ENCODE measurements at places on chromosomes 11 and 22.

DNA sequence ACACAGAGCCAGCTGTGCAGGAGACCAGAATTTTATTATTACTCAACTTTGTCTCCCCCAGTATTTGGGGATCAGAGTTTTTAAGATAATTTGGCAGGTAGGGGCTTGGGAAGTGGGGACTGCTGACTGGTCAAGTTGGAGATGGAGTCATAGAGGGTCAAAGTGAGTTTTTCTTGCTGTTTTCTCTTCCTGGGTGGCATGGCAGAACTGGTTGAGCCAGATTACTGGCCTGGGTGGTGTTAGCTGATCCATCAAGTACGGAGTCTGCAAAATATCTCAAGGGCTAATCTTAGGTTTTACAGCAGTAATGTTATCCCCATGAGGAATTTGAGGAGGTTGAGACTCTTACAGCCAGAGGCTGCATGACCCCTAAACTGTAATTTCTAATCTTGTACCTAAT is 153.5 kb downstream of the OR4C45 start:
- no peak for DNase-seq

DNA sequence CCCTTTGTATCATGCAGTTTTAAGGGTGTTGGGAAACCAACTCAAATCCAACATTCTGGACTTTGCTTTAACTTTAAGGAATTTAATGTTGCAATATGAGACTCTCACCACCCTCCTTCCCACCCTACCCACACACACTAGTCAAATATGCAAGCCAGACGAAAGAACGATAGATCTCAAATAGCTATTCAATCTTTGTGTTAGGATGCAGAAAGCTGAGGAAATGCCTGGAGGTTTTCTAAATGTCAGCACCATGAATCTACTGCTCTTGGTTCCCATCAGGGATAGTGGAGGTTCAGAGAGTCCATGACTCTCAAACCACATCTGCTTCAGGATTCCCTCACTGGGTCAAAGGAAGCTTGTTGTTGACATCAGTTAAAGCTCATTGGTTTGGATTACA is 33.7 kb downstream of the EXPH5 start:
- no peak for DNase-seq

GRCh38 chr11:13280092-13280722 is 2.6 kb downstream of the BMAL1 start:
- no peak for DNase-seq

GRCh38 chr22:29103121-29103520 is 30.3 kb downstream of the KREMEN1 start:
- no peak for DNase-seq

- no peak for DNase-seq
Observed at GRCh38 chr11:36123336-36124101, 165.7 kb downstream of the COMMD9 start.

GRCh38 chr11:13862845-13863392 is 99.6 kb upstream of the SPON1 start:
- no peak for DNase-seq

DNA sequence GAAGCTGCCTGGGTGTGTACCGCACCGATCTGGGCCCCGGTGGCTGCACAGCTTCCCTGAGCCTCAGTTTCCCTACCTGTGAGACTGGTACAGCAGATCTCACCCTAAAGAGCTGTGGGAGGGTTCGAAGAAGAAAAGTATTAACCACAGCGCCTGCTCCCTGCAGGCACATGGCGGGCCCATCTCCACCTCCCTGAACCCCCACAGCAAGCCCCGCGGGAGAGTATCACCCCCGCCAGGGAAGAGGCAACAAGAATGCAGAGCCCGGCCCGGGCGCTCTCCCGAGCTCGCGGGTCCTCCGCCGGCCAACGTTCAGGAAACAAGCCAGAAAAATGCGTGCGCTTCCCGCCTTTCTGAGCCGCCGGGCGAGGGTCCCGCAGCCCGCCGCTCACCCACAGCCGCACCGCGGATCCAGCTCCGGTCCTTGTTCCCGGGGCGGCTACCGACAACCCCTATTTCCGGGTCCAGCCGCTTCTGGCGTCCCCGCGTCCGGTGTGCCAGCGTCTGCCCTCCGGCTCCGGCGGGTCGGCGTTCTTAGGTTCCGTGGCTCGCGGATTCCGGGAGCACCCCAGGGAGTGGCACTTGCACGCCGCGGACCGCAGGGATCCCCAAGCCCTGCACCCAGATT is at the start of gene TOP3B:
Gene TOP3B (minus strand): TSS at position 450 of the 628 bp plus-strand sequence. CDS start 7,078 bp downstream, outside the sequence.
- DNase-seq: peak; percentile 58

DNA sequence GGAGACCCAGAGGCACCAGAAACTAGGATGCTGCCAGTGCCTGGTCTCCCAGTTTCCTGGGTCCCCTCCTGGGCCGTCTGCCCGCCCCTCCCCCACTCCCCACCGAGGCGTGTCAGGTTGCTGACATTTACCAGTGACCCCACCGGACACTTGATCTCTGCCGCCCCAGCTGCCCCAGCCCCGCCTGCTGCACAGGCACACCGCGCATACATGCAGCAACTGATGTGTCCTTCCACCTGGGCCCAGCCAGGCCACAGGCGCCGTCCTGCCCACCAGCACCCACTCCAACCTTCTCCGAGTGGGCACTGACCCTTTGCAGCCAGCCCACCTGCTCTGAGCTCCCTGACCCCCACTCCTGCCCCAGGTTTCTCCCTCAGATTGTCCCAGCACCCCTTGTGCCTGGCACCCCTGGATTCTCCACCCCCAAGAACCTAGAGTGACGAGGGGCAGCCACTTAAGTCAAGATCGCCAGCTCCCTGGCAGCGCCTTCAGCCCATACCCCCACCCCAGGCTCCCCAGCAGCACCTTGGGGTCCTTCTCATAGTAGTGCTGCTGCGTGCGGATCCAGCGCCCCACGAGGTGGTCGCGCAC is 548 bp downstream of the PYGM start:
- no peak for DNase-seq

GRCh38 chr11:63603180-63603518 is 11.1 kb downstream of the PLAAT3 start:
- no peak for DNase-seq

DNA sequence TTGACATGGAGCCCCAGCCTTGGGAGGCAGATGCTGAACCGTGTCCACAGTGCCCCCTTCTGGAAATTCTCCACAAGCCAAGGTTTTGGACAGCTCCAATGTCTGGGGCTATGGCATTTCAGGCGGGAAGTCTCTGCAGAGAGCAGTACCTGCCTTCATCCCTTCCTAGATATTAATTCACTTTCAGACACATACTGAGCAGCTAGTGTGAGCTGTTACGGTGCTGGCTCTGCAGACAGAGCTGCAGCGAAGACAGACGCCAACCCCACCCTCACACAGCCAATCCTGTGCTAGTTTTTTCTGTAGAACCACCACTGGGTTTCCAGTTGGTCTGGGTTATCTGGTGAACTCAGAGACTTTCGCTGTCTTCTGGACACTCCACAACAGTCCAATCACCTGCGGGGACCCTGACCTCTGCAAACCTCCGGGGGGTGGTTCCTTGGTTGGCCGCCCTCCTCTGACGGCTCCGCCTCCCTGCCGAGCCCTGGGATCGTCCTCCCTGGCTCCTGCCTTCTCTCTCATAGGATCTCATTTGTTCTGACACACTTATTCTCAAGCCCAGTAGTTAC is 9.1 kb downstream of the LMF2 start:
- DNase-seq: peak; percentile 45

GRCh38 chr11:64146036-64146955 is 19.6 kb downstream of the MACROD1 start:
- DNase-seq: no peak

- DNase-seq: no peak
Observed at GRCh38 chr11:130477586-130478203, 29.2 kb downstream of the ADAMTS15 start.

DNA sequence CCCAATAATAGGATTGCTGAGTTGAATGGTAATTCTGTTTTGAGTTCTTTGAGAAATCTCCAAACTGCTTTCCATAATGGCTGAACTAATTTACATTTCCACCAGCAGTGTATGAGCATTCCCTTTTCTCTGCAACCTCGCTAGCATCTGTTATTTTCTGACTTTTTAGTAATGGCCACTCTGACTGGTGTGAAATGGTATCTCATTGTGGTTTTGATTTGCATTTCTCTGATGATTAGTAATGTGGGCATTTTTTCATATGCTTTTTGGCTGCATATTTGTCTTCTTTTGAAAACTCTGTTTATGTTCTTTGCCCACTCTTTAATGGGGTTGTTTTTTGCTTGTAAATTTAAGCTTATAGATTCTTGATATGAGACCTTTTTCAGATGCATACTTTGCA is 97.4 kb downstream of the FDX1 start:
- DNase-seq: no peak

- DNase-seq: no peak
Observed at GRCh38 chr22:17929909-17930308, 94.5 kb downstream of the MICAL3 start.

- no peak for DNase-seq
Observed at GRCh38 chr22:49535126-49535525, 292.5 kb downstream of the BRD1 start.

DNA sequence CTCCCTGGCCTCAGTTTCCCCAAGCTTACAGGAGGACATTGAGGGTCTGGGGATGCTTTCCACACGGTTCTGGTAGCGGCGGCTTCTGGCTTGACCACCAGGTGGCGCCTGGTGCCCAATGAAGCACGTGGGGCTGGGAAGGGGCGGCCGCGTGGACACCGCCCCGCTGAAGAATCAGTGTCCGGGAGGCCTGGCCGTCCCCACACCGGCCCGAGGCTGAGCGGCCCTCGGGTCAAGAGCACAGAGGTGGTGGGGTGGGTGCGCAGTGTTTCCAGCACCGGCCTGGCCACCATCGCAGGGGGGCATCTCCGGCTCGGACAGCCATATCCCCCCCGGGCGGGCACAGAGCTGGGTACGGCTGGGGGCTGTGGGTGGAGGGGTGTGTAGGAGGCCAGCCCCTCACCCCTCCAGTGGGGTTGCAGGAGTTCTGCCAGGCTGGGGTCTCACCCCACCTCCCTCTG is 27.8 kb upstream of the PPARA start:
- peak; percentile 39 for DNase-seq

GRCh38 chr22:48348855-48349254 is 1478.8 kb downstream of the BRD1 start:
- DNase-seq: no peak

DNA sequence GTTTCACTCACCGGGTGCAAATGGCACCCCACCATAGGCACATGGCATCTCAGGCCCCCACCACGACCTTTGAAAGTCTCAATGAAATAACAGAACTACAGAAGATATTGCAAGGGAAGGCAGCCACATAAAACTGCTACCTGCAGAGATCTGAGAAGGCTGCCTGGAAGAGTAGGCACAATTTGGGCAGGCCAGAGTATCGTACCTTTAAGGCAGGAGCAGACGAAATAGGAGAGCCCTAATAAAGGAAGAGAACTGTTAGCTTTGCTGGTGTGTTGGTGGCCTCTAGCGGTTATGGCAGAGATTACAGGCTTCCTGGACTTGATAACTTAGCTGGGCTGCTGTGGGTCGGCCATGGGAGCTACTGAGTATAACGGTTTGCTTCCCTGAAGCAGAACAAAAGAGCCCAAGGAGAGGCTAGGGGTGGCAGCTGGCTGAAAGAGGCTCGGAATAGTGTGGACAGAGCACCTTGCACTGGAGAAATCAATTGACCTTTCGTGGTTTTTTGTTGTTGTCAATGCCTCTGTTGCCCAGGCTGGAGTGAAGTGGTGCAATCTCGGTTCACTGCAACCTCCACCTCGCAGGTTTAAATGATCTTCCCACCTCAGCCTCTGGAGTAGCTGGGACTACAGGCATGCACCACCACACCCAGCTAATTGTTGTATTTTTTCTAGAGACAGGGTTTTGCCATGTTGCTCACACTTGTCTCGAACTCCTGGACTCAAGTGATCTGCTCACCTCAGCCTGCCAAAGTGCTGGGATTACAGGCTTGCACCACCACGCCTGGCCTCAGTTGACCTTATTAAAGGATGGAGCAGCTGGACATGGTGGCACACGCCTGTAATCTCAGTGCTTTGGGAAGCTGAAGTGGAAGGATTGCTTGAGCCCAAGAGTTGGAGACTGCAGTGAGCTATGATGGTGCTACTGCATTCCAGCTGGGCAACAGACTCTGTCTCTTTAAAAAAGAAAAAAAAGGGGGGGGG is 4.8 kb downstream of the SDF2L1 start:
- DNase-seq: peak; percentile 38

DNA sequence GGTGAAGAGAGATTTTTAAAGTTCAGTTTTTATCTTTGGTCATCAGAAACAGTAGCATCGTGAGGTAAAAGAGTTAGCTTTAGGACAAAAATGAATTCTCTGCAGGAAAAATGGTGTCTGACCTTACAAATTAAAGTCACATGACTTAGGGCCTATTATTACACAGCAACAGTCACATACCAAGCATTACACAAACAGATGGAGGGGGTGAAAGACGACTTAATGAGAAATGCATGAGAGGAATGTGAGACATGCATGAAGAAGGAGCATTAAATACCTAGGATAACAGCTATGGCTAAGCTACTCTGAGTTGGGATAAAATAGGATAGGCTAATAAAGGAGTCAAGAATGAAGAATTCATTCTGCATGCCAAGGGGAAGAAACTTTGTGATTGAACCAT is 77.5 kb downstream of the BLID start:
- no peak for DNase-seq

DNA sequence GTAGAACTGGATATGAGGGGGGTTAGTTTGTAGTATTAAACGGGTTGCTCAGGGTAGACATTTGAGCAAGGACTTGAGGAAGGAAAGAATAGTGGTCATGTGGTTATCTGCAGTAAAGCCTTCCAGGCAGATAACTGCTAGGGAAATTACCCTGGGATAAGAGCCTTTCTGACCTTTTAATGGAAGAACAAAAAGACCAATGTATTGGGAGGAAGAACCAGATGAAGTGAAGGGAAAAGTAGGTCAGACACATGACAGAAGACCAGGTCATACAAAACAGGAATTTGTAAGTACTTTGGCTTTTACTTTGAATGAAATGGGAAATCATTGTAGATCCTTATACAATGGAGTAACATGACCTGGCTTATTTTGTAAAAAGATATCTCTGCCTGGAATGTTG is 241.9 kb upstream of the CTSC start:
- DNase-seq: no peak

DNA sequence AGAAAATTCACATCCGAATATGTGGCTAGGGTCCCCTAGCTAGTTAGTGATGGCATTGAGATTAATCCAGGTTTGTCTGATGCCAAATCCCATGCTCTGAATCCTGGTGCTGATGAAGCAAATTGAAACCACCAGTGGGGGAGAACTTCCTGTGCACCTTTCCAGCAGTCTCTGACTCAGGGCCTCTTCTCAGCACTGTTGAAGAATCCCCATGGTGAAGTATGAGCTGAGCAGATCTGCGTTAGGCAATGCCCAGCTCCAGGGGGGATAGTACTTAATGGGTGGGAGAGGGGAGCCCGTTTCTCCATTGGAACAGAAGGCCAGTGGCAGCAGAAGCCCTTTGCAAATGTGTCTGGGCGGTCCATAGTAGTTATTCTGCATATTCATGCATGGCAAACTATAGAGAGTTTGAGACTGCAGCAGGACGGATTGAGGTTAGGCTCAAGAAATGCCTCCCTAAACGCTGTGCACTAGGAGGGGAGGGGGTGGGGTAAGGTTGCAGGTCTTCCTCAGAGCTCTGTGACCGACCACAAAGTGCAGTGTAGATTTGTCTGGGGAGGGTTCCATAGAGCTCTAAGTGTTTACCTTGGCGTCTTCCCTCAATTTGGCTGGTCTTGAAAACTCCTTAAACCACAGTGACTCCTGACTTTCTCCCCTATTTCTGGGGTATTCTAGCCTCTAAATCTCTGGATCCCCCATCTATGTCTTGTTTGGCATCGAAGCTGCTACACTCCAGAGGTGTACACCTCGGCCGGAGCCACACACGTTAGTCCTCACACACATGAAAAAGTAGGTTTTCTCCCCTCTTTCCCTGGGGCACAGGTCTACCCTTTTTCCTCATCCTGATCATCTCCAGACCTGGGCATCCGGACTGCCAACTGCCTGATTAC is 4.8 kb downstream of the POU2F3 start:
- DNase-seq: no peak

GRCh38 chr11:71333473-71333872 is 81.1 kb upstream of the SHANK2 start:
- DNase-seq: no peak
